ENCODE measurements at places on chromosomes 7 and 10. TPM values are rescaled to one million over a fixed set of nuclear protein-coding genes. Genes with fewer than 3 reads are reported as not detected.

DNA sequence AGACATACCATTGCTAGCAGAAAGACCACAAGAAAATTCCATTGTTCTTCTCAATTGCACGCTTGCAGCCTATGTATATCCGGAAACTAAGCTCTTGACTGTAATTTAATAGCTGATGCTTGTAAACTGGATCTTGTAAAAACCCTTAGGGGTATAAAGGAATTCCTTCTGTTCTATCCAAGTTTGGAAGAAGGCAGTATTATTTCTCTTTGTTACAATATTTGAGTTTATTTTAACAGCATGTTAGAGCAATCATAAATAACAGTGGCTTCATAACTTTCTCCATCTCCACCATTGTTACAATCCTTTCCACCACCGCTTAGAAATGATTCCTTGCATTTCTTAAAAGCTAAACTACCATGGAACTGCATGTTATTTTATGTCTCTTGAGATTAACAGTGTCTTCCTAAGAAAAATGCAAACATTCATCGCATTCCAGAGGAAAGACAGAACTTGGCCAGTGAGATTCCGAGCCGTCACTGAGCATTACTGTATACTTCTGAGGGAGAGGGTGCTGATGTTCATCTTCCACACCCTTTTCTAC is 92.5 kb downstream of the TRIL start:
- ATAC-seq: no peak

GRCh38 chr10:123796736-123797135 is 94.9 kb downstream of the CPXM2 start:
- ATAC-seq: no peak

DNA sequence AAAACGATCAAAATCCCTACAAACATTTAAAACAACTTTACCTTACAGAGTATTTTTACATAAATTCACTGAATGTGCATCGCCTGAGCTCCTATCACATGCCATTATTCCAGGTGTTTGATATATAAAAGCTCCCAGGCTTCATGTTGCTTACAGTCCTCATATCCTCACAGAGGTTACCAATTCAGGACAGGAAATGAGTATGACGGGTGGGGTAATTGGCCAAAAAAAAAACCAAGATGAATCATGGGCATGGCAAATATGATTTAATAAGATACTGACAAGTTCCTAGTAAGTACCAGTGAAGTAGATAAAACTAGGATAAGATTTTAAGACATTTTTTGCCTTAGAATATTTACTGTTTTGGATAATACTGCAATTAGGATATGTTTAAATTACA is 135.8 kb downstream of the KMT2E start:
- no peak for ATAC-seq

Gene RABGEF1
- 40.2 TPM for total RNA-seq

Gene GBX1
- not detected for total RNA-seq

Gene PPP1R9A
- 37.0 TPM for total RNA-seq
